Lung microvascular endothelial cell (primary cell): ENCODE measurements at places on chromosomes 2 and 18.
A peak's percentile ranks its signal among the peaks of the same experiment; 100 is the strongest.

GRCh38 chr2:227340106-227340505 lies 15.1 kb downstream of the MFF start:
- DNase-seq, result no peak

- DNase-seq, result no peak
These were observed 488.9 kb downstream of the PLCL1 start for GRCh38 chr2:198293281-198293680.

DNA sequence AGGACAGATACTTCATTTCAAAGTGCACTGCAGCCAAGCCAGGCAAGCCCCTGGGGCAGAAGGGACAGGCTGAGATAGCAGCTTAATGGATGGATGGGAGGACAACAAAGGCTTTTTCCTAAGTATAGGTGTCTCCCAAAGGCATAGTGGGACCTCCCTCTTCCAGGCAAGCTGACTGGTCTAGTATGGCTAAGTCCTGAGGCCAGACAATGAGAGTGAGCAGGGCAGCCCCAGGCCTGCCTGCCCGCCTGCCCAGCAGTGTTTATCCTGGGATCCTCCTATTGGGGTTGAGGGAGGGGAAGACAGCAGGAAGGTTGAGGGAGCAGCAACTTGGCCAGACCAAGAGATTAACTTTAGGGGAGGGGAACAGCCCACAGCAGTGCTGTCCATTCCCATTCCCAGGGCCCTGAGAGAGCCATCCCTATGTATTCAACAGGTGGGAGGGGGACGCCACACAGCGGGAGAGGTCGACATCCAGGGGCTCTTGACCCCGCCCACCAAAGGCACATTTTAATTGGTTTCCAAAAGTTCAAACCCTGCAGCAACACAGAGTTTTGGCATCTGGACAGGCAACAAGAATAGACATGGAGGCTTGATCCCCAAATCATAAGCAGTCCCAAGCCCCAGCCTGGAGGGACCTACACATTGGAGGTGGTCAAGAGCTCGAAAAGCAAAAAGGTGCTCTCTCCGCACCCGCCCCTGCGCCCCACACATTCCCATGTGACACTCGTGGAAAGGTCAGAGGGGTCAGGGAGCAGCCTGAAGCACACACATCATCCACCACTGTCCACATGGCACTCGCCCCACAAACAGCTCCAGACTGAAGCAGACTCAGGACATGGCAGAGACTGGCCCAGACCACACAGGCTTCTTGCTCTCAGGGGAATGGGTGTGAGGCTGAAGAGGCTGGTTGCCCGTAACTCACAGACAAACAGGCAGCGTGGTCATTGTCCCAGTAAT lies 2.9 kb upstream of the SFXN5 start:
- no peak for DNase-seq

DNA sequence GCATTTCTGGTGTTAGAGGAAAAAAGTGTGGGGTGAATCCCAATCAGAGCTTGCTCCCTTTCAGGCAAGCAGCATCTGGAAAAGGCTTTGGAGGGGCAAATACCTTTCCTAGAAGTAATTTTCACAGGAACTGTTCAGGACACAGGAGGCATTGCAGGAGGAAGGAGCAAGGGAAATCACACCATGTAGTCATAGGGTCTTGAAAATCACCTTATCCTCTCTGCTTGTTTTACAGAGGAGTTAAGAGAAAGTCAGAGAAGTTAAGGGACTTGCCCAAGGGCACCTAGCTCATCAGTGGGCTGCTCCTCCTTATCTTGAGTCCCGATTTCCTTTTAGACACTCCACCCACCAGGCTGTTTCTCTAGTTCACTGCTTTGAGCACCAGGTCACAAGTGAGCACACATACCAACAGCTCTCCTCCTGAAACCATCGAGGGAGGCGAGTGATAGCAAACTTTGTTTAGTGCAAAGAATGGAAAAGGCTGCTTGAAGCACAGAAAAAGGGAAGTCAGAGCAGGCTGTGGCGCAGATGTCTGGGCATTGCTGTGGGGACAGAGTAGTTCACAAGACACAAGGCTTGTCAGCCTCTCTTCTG lies 89.2 kb upstream of the CXCR4 start:
- no peak for DNase-seq

- no peak for DNase-seq
These were observed 47.9 kb downstream of the SLC14A1 start for GRCh38 chr18:45771587-45772480.

GRCh38 chr2:4628998-4629501 lies 925.7 kb downstream of the DCDC2C start:
- DNase-seq, result no peak

DNA sequence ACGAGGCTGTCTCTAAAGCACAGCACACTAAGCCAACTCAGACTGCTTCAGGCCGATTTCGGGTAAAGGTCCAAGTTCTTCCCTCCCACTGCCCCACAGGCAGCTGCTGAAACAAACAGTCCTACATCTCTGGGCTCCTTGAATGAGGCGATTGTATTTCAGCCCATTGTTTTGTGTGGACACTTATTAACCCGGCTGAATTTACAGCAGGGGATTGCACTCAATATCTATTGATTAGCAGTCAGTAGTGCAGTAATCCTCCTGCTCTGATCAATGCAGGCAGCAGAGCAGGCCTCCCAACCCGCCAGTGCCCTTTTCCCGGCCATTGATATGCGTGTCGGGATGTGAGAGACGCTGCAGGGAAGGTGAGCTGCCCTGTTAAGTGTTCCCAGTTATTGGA lies 330.1 kb downstream of the CMPK2 start:
- DNase-seq, result no peak

- DNase-seq, result no peak
These were observed 142.6 kb upstream of the FHL2 start for GRCh38 chr2:105541189-105542050.

DNA sequence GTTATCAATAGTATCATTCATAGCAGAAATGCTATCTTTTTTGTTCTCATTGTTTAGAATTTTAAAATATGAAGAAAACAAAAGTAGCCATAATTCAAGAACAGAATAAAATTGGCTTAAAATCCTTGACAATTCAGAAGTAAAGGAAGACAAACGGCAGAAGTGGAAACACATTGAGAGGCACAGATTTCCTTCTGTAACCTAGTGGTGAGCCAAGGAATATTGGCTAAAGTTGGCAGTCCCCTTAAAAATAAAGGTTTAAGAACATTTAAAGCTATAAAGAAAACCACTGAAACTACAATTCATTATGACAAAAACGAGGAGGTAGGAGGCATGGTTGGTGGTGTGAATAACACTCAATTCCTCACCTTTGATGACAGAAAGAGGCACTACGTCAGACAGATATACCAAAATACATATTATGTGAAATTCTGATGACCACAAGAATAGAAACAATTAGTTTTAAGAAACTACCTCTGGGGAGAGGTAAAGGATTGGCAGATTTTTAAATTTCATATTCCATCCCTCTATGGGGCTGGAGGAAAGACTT lies 42.3 kb downstream of the SFT2D3 start:
- DNase-seq, result no peak

GRCh38 chr2:192307530-192307929 lies 112.8 kb upstream of the TMEFF2 start:
- peak; percentile 8 for DNase-seq

DNA sequence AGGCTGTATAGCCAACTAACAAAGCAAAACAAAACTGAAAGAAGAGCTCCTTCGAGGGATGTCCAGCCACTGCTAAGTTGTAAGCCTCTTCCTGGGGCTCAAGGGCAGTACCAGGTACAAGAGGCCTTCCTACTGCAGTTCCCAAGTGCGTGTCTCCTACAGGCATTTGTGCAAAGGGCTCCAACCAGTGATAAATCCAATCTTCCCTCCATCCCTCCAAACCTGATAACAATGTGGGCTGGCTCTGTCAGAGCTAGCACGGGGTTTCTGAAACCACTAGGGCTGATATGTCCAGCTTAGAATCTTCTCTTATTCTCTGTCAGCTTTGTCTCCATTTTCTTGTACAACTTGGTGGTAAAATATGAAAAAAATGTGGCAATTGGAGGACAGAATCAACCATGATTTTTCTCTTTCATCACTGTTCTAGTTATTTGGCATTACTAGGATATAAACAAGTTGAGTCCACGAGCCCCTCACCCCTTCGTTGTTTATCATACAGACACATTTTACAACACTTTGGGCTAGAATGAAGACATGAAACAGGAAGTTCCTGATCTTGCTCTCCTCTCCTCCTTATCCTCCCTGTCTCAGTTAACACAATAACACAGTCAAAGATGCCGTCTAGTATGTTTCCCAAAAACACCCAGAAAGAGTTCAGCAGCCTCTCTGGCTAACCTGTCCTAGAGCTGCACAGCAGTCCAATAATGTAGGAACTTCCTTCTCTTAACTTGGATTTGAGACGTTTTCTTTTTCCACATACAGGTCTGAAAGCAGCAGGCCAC lies 35.4 kb upstream of the WIPF1 start:
- DNase-seq, result no peak

DNA sequence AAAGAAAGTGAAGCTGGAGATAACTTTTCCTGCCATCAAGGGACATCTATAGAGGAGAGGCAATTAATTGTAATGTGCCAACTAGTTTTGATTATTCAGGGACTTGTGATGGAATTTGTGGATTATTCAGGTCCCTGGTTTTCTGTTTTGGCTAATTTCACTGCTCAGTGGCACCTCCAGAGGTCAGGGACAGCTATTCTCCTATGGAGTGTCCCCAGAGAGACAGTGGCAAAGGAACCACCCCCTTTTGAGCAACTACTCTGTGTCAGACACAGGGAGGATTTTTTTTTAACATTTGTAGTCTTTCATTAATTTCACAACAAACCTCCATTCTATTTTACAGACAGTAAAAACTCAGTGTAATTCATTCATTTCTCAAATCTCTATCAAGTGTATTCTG lies 206.0 kb upstream of the SPRED2 start:
- no peak for DNase-seq

DNA sequence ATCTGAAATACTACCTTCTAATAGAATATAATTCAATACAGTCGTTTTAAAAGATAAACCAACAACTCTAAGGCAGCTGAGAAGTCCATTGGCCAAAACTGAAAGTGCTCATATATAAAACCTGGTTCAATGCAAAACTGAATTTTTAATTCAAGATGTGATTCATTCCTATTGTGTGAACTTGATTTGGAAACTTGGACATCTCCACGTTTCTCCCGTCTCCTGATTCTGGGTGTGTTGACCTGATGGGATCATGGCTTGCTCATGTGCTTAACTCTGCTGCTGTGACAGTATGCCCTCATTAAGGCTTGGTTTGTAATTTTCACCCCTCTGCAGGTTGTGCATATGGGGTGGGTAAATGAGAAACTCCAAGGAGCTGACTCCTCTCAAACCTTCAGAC lies 166.3 kb upstream of the TPO start:
- DNase-seq, result no peak

GRCh38 chr2:89797320-89798038 lies 1106.0 kb downstream of the RPIA start:
- no peak for DNase-seq

DNA sequence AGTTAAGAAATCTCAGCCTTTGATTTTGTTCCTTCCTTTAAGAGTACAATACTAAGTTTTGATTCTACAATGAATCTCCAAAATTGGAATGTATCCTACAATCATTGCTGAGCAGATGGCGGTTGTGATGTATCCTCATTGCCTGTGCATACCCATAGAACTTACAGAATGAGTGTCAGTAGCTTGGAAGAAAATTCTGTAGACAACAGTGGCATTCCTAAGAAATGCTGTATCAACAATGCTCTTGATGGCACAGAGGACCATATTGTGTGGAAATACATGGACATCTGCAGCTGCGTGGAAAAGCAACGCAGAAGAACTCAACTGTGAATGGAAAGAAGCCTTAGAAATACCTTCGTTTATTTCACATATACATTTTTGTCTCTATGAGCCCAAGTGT lies 30.2 kb downstream of the GAREM1 start:
- DNase-seq, result no peak

GRCh38 chr2:58594175-58594574 lies 353.1 kb upstream of the FANCL start:
- peak; percentile 6 for DNase-seq

DNA sequence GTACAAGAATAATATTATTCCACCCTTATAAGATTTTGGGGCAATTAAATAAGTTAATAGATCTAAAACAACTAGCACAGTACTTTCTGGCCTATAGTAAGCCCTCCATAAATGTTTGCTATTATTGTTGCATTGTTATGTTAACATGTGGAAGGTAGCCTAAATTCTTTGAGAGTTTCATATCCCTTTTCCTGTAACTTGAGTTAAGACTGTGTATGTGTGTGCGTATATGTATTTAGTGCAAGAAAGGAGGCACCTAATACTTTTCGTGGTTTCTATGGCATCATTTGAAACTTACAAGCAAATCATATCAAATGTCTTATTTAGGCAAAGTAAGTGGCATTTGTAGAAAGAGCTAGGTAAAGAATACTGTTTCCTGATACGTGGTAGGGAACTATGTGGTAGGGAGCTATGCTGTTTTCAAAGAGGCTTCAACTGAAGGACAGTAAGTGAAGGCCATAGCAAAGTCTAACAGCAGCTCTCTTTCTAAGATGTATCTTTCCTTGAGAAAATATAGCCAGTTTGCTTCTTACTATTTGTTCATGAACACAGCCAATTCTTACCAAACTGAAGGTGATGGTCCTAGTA lies 36.8 kb upstream of the C2orf74 start:
- DNase-seq, result no peak
